Trophoblast cell (in vitro differentiated cells and primary cell): ENCODE measurements at places on chromosomes 1 and 21.

GRCh38 chr1:29029667-29030066 lies 94.0 kb downstream of the TMEM200B start:
- DNase-seq = no peak

GRCh38 chr1:165849353-165850133 lies 22.1 kb downstream of the UCK2 start:
- DNase-seq = no peak

GRCh38 chr1:149917571-149918144 lies at the start of gene SV2A:
SV2A (minus strand) TSS chr1:149917844; CDS start chr1:149913840, 4,004 bp downstream.
- no peak for DNase-seq

DNA sequence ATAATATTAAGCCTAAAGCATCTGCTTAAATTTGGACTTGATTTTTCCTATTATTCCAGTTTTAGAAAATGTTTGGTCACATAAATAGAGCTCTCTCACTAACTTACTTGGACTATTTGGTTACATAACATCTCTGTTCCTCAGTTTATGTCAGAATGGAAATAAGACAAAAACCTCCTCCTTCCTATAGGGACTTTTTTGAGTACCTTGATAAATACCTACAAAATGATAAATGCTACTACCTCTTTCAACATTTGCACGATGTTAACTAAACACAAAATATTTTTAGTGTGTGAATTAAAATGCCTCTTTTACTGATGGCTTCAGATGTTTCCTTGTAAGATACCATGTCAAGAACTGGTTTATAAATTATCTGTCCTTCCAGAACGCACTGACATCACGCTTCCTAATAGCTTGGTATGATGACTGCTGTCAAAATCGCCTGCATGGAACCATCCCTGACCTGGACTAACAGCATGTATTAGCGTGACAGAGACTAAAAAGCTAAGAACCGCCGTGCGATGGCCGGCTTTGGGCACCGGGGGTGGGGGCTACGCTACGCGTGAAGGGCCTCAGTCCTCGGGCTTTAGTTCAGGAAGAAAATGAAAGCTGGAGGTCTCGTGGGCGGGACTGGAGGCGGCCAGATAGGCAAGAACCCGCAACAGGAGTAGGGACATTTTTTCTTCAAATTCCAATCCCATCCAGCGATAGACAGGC lies 133.2 kb upstream of the BARHL2 start:
- peak; percentile 18 for DNase-seq

DNA sequence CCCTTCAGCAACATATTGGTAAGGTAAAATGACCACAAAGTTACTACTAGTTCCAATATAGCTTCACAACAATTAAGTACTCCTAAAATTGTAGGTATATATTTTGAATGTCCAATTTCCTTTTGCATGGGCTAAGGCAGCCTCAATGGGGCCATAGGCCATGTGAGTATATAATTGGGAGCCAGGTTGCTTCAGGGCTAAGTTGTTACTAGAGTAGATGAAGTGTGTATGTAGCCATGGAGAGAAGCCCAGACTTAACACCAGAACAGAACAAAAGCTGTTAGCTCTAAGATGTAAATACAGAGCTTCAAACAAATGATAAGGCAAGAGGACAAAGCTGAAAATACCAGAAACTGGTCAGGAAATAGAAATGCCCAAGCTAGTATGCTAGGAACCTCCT lies 16.2 kb downstream of the ITGB3BP start:
- no peak for DNase-seq

DNA sequence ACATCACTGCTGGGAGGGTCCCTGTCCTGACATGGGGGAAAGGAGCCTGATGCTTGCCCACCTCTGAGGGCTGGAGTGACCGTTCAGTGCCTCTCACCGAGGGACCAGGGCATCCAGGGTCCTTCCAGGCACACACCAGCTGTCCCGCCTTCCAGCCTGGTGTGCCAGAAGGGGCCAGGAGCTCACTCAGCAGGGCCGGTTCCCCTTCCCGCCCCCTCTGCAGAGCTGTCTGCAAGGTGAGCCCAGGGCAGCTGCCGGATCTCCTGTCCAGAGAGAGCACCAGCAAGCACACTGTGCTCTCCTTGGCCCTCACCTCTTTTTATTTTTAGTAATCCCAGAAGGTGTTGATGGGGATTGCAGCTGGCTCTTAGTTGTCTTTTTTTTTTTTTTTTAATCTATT lies 16.9 kb downstream of the H6PD start:
- DNase-seq = no peak

- DNase-seq = peak; percentile 72
Measured at GRCh38 chr21:31293986-31294385, 50.1 kb downstream of the TIAM1 start.

DNA sequence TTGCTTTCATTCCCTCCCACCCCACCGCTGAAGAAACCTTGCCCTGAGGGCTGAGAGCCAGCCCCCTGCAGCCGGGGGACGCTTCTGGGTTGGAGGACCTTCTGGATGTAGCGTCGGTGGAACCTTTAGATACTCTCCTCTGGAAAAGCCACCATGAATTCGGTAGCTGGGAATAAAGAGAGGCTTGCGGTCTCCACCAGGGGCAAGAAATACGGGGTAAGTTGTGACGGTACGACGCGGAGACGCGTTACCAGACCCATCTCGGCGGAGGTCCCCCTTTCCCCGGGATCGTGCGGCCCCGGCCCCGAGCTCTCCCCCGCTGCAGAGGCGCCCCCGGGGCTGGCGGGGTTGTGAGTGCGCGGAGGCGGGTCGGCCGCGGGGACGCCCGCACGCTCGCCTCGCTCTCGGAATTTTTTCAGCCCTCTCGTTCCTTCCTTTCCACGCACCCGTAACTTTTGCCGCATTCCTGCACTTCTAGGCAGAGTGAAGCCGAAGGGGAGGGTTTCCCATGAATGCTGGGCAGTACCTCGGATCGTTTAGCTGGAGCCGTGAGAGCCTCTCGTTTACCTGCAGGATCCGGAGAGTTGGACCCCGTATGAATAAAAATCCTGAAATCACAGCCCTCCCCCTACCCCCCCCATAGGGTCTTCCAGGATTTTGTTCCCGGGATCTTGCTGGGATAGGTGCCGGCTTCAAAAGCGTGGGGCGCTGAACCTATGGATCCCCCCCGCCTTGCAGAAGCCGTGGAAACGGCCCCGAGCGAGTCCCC lies 671 bp downstream of the KIF26B start:
- peak; percentile 76 for DNase-seq

DNA sequence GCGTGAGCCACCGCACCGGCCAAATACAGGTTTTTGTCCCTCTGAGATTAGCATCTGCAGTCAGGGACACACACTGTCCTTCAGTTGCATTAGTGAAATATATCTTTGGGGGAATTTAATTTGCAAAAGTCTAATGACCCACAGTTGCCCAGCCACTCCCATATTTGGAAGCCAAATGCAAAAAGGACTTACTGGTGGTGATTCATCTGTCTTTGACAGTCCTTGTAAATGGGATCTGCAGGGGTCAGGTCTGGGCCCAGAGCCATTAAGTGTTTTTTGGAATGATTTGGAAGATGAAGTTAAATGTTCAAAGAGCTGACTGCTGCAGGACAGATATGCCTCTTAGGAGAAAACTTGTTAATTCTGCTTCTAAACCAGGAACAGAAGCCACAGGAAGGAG lies 44.6 kb upstream of the DNASE2B start:
- no peak for DNase-seq

- DNase-seq = no peak
Measured at GRCh38 chr1:200741551-200742207, 3.0 kb downstream of the CAMSAP2 start.

- no peak for DNase-seq
Measured at GRCh38 chr1:2570332-2570731, 14.2 kb downstream of the TNFRSF14 start.

- no peak for DNase-seq
Measured at GRCh38 chr1:117146072-117146471, 24.5 kb upstream of the TRIM45 start.

GRCh38 chr1:101311146-101311920 lies 74.5 kb downstream of the S1PR1 start:
- DNase-seq = no peak

GRCh38 chr1:46697053-46697452 lies 21.9 kb downstream of the EFCAB14 start:
- no peak for DNase-seq

GRCh38 chr1:184260382-184260781 lies 126.4 kb upstream of the C1orf21 start:
- peak; percentile 89 for DNase-seq

GRCh38 chr1:10060311-10061100 lies 27.7 kb downstream of the UBE4B start:
- peak; percentile 84 for DNase-seq

- no peak for DNase-seq
Measured at GRCh38 chr1:113859478-113860175, 11.9 kb downstream of the PTPN22 start.

GRCh38 chr1:8312235-8313218 lies 5.4 kb upstream of the SLC45A1 start:
- no peak for DNase-seq

GRCh38 chr1:32247452-32247851 lies 430 bp downstream of the FAM167B start:
- no peak for DNase-seq

GRCh38 chr1:91784191-91784590 lies 101.8 kb downstream of the TGFBR3 start:
- DNase-seq = no peak
